Fibroblast of skin of back (primary cell): ENCODE measurements at places on chromosomes 1 and 21.

DNA sequence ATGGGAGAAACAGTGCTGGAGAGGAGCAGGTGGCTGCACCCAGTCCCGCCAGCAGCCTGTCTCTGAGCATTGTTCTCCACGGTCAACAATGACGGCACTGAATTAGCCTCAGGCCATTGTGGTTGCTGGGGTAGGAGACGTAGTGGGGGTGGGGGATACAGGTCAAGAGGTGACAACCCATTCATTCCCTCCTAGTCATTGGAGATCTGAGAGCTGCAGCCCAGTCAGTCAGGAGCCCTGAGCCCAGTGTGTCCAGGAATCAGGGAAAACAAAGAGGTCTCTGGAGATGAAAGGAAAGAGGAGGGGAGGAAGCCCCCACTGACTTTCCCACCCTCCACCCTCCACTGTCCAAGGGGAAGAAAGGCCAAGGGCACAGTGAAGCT lies 15.3 kb downstream of the SMIM12 start:
- no peak for DNase-seq

DNA sequence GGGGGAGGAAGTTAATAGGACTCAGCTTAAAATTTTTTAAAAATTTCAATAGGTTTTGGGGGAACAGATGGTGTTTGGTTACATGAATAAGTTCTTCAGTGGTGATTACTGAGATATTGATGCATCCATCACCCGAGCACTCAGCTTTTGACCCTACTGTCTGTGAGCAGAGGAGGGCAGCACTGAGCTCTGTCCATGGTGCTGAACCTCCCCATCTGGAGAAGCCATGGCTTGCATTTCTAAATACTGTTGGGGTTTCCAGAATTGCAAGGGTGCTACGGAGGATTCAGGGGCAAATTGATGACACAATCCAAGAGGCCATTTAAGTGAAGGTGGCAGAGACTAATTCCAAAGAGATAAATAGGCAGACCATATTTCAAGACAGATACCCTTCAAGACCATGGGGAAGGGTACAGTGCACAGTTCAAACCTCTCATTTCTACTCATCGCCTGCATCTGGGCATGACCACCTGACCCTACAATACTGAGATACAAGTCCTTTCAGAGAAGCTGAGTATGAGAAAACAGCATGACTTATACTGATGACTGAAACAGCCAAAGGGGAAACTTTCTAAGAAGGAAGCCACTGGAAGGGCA lies 17.2 kb downstream of the SYT2 start:
- DNase-seq, result peak; percentile 69

DNA sequence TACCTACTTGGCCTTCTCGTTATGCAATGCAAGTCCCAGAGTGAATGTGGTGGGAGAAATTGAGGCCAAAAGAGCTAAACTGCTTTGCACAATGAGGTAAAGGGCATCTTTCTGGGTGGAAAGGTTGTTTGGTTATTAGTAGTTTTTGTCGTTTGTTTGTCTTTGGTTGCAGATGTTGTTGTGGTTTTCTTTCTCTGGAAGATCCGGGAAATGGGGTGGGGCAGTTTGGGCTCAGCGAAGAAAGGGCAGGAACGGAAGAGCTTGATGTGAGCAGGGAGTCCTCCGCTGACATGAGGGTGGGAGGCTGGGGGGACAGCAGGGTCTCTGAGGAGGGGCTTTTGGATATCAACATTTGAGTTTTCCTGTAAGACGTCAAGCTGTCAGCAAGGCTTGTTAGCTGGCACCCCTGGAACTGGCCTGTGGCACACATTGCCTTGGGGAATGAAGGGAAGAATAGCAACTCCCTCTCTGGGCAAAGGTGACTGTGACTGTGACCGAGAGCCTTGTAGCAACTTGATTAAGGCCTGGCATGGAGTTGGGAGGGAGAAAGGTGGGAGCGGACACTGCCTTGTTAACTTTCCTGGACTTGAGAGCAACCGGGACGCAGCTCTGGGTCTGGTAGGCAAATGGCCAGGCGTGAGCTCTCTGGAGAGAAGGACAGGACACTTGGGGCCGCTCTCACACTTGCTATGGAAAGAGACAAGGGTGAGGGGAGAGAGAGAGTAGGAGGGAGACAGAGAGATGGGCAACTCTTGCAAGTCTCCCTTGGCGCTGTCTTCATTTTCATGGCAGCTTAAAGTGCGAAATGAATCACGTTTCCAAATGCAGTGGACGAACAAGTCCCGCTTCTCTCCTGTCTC lies 15.4 kb upstream of the OPRD1 start:
- DNase-seq, result no peak

DNA sequence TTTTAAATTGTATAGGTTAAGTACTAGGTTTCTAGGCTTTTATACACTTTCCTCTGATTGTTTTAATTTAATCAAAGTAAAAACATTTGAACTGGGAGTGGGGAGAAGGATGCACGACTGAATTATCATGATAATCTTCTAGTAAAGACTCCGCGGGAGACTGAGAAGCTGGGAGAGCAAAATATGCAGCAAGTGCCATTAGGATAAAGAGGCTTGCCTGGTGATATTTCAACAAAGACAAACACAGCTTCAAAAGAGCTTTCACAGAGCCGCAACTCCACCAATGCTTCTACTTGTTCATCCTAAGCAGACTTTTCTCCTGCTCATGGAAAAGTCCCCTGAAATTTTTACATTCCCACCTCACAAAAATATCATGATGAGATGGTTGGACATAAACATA lies 239.0 kb upstream of the PTBP2 start:
- DNase-seq, result no peak

DNA sequence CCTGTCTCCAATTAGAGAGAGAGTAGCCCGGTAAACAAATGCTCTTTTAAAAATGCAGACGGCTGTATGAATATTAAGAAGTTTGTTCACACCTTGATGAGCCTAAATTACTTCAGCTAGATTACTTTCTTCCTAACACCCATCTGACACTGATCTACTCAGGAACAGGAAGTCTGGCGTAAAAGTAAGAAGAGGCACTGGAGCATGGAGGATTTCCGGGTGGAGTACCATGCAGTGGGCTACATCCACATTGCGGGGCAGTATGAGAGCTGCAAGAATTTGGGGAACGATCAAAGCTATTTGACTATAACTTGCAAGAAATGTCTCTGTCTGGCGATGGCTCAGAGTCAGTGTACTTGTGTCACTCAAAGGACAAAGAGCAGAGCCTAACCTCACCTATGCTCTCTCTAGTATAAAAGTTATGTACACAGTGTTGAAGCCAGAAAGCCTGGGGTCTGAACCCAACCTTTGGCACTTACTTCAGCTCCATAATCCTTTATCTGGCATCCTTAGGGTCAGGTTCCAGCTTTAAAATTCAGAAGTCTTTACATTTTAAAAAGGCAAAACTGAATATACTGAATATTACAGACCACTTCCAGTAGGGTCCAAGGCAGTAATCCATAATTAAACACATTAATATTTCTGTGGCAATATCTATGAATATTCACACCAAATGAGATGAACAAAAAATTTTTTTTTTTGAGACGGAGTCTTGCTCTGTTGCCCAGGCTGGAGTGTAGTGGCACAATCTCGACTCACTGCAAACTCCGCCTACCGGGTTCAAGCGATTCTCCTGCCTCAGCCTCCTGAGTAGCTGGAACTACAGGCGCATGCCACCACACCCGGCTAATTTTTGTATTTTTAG lies 7.9 kb upstream of the GNPAT start:
- DNase-seq, result no peak

GRCh38 chr1:178093951-178094738 lies at the start of gene RASAL2:
Gene RASAL2, plus strand, starts transcription at chr1:178094104. Its CDS starts 389 bp downstream, at chr1:178094493.
- DNase-seq, result peak; percentile 75

GRCh38 chr1:168585191-168585590 lies 8.8 kb downstream of the XCL1 start:
- peak; percentile 67 for DNase-seq

DNA sequence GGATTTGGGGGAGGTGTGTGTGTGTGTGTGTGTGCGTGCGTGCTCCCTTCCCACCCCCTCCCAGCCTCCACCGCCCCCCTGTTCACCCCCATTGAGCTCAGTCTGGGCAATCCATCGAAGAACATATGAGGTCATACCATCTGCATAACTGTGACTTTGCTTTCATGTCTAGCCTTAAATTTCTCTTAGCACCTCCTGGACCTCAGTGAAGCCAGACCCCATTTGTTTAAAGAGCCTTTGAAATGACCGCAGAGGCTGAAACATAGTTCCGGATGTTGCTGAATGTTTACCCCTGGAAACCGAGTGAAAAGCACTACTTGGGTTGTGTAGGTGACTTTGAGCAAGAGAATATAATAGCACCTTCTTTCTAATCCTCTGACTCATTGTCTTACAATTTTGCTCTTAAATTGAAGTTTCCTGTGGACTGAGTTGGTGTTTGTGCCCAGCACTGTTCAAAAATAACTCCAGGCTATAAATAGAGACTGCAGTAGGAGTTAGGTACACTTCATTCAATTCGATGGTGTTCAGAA lies 75.4 kb downstream of the UBE4B start:
- peak; percentile 73 for DNase-seq

- no peak for DNase-seq
These were observed 65.1 kb upstream of the ARHGAP29 start for GRCh38 chr1:94302497-94302896.

DNA sequence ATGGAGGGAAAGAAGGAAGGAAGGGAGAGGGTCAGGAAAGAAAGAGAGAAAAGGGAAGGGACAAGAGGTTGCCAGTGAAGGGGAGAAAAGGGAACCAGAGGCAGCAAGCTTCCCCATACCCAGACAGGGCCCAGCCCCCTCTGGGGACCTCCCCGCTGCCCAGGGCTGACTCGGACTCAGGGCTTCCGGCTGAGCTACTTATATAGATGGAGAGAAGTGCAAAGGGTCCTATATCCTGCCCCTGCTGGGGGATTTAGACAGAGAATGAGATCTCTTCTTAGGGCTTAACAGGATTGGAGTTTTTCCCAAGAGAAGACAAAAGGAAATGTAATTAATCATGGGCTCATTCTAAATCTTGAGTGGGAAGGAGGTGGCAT lies at the start of gene ETV3L:
Gene ETV3L, minus strand, starts transcription at position 176 of the 377 bp plus-strand sequence. CDS start 285 bp downstream, outside the sequence.
- no peak for DNase-seq

DNA sequence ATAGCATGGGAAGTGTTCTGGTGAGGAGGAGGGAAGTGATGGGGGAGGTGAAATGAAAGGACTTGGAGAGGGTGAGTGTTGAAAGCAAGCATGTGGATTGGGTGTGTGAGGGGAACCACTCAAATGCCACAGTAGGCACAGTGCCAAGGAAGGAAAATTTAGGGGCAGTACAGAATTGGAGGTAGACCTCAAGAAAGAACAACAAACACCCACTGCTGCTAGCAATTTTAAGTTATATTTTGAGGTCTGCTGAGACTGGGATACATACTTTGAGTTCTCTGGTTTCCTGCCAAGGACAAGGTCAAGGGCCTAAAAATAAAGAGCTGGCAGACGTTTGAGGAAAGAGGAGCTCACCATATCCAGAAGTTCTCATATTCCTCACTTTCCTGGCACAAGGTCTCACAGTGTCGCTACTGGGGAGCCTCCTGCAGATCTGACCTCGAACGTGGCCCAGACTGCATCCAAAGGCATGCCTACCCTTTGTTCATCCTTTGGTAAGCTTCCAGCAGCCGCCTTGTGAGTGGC lies 104.0 kb downstream of the BRINP2 start:
- peak; percentile 64 for DNase-seq

DNA sequence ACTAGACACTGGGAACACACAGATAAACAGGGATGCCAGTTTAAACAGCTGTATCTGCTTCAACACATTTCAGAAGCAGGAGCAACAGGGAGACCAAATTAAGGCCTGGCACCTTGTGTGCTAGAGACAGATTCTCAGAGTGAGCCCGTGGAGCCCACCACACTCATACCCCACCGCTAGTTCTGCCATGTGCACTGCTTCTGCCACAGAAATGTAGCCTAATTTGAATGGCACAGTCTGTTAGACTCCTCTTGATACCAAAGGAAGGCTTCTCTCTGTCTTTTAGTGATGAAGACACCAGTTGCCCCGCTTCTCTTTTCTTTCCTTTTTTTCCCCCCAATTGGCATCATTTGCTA lies 29.3 kb upstream of the ACP6 start:
- no peak for DNase-seq

DNA sequence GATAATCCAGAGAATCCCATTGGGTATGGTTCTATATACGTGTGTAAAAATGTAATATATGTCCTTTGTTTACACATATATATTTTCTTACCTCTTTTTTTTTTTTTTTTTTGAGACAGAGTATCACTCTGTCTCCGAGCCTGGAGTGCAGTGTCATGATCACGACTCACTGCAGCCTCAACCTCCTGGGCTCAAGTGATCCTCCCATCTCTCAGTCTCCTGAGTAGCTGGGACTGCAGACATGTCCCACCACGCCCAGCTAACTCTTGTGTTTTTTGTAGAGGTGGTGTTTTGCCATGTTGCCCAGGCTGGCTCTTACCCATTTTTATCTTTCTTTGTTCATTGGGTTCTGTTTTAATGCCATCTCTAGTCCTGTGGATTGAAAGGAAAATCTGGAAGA lies 59.5 kb downstream of the ZBTB17 start:
- DNase-seq, result peak; percentile 62

DNA sequence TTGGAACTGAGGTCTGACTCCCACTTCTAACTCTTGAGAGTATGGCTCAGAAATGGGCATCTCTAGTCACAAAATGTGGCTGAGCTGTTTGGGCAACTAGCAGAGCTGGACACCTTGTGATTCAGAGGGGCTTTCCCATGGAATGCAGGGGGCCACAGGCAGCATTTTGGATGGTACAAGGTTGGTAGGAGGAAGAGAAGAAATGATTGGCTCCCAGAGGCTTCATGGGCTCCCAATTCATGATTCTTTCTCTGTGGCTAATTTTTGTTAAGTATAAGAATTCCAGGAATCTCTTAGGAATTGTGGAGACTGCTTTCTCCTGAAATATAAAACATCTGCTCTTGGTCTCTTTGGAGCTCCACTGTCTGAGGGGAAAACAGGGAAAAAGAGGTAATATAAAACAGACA lies 49.7 kb downstream of the PBX1 start:
- peak; percentile 68 for DNase-seq

DNA sequence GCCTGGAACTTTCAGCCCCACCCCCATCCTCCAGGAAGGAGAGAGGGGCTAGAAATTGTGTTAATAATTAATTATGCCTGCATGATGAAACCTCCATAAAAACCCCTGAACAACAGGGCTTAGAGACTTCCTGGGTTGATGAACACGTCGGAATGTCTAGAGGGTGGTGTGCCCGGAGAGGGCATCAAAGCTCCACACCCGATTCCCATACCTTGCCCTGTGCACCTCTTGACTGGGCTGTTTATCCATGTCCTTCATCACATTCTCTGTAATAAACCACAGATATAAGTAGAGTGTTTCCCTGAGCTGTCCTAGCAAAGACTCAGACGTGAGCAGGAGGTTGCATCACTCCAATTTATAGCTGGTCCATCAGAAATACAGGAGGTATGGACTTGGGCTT lies 624.0 kb downstream of the NPHP4 start:
- no peak for DNase-seq

DNA sequence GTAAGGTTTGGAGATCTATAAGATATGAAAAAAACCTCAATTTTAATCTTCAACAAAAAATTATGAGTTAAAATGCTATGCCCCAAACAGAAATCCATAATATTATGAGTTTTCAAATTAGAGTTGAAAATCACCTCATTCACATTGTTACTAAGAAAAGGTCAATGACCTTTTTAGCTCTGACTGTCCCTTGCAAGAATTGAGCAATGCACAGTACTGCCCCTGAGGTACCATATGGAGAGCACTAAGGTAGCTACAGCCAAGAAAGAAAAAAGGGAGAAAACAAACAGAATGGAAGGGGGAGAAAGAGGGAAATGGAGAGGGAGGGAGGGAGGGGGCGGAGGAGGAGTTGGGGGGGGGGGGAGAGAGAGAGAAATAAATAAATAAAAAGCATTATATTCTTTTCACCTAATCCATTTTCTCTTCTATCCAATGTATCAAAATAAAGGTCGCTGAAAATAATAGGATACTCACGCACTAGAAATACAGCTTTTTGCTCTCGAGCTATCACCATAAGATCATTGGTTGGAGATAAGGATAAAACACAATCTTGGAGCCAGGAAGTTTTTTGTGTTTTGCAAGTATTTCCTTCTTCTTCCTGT lies 58.8 kb downstream of the RAB3GAP2 start:
- DNase-seq, result no peak
